ENCODE measurements at places on chromosomes 16 and 17.

DNA sequence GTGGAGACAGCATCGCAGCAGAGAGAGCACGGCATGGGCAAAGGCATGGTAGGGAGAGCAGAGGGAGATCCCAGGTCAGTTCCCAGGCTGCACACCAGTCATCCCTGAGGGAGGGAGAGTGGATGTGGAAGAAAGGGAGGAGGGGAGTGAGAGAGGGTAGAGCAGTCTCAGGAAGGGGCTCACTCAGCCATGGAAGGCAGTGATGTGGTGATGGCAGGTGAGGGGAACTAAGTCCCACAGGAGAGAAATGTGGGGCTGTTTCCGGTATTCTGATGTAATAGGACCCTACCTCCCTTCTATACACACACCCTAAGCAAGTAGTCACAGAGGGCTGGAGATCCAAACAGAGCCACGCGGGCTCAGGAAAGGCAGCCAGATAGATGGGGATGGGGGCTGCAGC is 500.3 kb upstream of the CDH11 start:
- DNase-seq = no peak

- no peak for DNase-seq
Measured at GRCh38 chr16:2184346-2184745, 12.1 kb downstream of the CASKIN1 start.

GRCh38 chr17:12256380-12256995 is 235.8 kb downstream of the MAP2K4 start:
- DNase-seq = peak; percentile 43

DNA sequence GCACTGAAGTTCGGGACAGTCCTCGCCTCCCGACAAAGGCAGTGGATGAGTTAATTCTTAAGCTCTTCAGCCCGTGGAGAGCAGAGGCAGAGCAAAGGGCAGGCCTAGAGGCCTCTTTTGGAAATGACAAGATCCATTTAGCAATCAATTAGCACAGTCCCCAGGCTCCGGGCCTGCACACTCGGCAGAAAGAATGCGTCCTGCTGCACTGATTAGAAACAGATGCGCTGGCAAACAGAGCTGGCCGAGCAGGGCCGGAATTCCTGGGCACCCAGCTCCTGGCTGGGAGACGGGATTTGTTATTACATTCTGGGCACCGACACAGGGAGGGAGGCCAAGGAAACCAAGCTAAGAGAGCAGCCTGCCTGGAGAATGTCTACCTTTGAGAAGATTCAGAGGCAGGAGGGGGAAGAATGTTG is 162.9 kb downstream of the COPRS start:
- DNase-seq = no peak

- no peak for DNase-seq
Measured at GRCh38 chr16:6903671-6904070, 429.0 kb upstream of the RBFOX1 start.

DNA sequence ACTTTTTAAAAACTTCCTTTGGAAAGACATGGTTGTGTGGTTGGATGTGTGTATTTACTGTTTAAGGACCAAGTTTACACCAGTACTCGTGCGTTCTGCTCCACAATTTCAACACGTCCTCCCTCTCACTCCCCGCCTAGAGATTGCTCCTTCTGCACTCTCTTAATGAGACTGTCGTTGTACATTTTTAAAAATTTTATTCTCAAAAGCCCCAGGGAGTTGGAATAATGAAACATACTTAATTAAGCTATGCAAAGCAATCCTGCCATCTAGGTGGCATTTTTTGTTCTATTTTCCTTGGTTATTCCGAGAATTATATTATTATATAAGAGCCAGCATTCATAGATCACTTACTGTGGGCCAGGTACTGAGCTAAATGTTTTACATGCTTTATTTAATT is 264.5 kb downstream of the GRIN2A start:
- no peak for DNase-seq

- DNase-seq = no peak
Measured at GRCh38 chr16:77137045-77137444, 53.9 kb upstream of the MON1B start.

- DNase-seq = no peak
Measured at GRCh38 chr17:13827118-13827517, 225.4 kb upstream of the HS3ST3A1 start.

DNA sequence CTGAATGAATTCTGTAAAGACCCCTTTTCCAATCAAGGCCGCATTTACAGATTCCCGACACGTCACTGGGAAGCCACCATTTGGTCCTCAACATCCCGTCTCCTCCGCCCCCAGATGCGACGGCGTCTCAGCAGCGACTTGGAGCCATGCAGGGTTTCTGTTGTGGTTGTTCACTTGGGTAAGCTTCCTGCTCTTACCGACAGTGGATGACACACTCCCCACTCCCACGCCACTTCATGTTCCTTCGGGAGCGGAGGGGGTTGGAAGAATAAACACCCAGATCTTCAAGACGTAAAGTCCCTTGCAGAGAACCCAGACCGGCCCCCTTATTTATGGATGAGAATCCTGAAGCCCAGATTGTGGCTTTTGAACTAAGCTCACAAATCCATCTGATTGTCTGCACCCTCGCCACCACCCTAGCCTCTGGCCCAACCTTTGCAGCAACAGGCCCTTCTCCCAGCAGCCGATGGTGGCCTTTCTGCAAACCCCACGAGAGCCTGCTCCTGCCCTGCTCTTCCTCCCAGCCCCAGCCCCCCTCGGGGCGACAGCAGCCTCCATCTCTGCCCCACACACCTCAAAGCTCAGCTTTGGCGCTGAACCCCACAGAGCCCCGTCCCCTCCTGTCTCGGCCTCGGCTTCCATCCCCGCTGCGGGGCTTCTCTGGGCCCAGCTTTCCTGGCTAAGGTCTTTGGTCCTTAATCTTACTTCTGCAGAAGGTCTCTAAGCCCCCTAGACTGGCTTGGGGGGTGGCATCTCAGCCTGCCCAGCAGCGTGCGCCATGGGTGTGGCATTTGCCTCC is 19.0 kb upstream of the OSGIN1 start:
- no peak for DNase-seq

DNA sequence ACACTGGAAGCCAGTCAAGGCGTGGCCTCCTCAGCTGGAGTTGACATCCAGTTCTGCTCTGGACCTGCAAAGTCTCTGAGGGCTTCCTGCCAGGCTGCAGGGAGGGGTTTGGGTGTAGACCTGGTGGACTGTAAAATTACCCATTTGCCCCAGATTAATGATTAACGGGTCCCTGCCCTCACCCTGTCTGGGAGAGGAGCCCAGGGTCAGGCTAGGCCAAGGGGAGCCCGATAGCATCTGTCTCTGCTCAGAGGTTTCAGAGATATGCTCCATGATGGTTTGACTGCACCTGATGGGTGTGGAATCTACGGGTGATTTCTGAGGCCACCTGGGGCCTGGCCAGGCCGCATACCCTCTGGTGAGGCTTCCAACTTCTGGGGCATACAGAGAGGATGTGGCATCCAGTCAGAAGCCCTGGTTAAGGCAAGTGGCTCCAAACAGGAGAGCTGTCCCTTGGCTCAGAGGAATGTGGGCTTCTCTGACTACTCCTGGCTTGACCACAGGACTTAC is 11.2 kb downstream of the PPY start:
- DNase-seq = no peak

- no peak for DNase-seq
Measured at GRCh38 chr17:28828294-28829040, 14.1 kb downstream of the FAM222B start.

DNA sequence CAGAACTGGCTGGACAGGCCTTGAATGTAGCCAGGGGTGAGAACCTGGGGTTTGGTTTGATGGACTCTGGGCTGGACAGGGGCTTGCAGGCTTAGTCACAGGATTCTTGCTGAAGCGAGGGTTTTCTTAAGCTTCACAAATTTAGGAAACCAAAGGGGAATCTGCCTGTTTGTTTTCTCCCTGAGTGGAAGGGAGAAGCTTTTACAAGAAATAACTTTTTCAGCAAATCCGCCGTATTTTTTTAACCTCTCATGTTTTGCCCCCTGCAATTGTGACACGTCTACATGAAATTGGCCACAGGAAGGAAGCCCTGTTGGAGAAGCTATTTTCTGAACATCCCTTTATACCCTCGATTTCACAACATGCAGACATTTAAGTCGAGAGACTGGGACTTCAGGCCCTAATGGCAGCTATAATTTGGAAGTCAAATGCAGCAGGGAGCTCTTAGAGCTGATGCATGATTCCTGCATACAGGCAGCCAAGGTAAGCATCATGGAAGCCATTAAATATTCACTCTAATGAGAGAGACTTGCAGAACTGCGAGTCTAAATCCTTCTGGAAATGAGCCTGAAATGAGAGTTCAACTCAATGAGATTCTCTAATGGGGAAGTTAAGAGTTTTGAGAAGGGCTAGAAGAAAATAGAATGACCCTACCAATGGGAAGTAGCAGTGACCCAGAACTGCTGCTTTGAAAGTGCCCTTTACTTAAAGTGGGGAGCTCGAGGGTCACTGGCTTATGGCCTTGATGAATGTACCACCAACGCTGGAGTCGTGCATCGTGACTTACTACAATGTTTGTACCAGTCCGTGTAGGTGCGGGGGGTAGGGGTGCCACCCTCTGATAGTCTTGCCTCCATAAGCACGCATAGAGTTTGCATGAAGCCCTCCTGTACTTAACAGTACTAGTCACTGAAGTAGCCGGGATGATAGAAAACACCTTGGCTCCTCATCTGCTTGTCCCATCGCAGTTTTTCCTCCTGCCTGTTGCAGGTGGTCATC is 45.1 kb upstream of the IRF8 start:
- no peak for DNase-seq

DNA sequence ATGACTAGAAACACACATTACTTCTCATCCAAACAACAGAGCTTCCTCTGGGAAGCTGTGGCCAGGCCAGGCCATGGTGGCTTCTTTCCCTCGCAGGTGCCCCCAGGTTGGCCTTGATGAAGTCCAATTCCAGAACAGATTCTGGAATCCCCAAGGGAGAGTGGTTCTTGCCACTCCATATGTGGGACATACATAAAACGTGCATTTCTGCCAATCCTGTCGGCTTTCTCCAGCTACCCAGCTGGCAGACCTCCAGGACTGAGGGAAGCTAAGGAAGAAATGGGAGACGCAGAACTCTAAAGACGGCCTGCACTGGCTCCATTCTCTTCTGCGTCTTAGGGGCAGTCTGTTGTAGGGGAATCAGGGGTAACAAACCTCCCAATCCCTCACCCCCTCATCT is 219.2 kb upstream of the CDH5 start:
- DNase-seq = no peak

GRCh38 chr17:72656130-72656763 is 436.2 kb downstream of the SLC39A11 start:
- DNase-seq = peak; percentile 91

- DNase-seq = no peak
Measured at GRCh38 chr16:9556949-9557665, 465.7 kb downstream of the HAPSTR1 start.

- no peak for DNase-seq
Measured at GRCh38 chr17:74546586-74546985, 671 bp upstream of the CD300C start.

DNA sequence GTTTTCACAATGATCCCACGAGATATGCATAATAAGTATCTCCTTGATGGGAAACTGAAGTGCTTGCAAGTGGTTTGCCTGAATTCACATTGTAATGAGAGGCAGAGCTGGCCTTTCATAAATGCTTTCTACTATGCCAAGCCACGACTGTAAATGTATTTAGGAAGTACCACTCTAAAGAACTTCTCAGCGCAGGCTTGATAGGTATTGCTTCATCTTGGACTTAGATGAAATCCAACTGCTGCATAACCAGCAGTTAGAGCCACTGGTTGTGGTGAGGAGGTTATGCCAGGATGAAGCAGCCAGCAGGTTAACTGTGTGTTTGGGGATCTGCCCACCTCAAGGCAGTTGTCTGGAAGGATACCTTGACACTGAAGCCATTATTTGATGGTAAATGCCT is 26.8 kb downstream of the MARCHF10 start:
- DNase-seq = no peak

DNA sequence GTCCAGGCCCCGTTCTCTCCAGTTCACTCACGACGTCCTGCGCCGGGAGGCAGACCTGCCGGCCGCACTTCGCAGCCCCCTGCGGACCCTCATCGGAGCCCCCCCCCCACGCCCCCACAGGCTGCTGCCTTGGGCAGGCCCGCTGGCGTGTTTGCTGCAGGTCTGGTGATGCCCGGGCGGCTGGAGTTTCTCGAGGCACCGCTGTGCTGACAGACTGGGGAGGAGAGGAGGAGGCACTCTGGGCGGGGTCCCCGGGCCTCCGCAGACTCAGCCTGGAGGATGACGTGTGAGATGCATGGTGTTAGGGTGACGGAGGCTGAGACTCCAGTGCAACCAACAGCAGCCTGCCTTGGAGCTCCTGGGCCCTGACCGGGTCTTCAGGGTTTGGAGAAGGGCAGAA is 24.1 kb downstream of the BAIAP2 start:
- DNase-seq = no peak

GRCh38 chr16:62644030-62644812 is 608.0 kb upstream of the CDH8 start:
- no peak for DNase-seq

DNA sequence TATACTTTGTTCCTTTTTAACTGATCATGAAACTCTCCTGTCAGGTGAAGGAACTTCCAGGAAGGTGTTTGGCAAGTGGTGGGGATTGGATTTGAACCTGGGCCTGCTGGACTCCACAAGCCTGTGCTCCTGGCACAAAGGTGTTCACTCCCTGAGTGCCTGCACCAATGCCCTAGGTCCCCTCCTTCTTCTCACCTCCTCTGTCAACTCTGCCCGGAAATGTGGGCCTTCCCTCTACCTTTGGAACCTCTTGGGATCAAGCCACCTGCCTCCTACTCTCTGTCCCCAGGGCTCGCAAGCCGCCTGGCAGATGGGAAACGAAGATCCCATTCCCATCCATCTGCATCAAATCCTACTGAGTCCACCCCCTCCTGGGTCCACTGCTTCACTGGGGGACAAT is 40.0 kb downstream of the RTN4RL1 start:
- no peak for DNase-seq

DNA sequence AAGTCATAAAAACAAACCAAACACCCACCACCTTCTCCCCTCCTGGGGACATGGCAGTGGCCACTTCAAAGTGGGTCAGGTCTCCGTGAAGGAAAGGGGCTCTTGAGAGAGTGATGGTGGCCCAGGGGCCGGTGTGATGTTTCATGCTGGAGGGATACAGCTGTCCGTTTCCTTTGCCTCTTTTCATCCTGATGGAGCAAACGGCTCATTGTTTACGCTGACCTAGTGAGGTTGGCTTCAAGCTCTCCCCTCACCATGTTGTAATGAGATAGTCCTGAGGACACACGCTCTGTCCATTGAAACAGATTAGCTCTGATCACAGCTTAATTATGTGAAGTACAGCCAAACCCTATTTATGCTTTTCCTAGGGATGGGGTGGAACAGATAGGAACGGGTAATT is 34.2 kb downstream of the CDH13 start:
- DNase-seq = no peak

DNA sequence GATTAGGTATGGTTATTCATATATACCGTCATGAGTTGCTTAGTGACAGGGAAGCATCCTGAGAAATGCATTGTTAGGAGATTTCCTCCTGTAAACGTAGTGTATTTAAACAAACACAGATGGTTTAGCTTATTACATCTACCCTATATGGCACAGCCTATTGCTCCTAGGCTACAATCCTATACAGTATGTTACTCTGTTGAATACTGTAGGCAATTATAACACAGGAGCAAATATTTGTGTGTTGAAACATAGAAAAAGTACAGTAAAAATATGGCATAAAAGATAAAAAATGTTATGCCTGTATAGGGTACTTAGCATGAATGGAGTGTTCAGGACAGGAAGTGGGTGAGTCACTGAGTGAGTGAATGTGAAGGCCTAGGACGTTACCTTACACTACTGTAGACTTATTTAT is 157.7 kb downstream of the CDH11 start:
- no peak for DNase-seq
